Mammary epithelial cell (primary cell): ENCODE measurements at places on chromosomes 2 and 18. TPM values are rescaled to one million over a fixed set of nuclear protein-coding genes. Genes with fewer than 3 reads are reported as not detected.

The GREB1 gene
- polyA plus RNA-seq: 0.28 TPM

The TMEM185B gene
- polyA plus RNA-seq: 29.3 TPM

The PRPF40A gene
- 78.8 TPM for polyA plus RNA-seq

The COLEC11 gene
- polyA plus RNA-seq: not detected

The STON1 gene
- 0.23 TPM for polyA plus RNA-seq

The STPG4 gene
- polyA plus RNA-seq: not detected

The GATA6 gene
- polyA plus RNA-seq: 0.62 TPM

The TDRD15 gene
- polyA plus RNA-seq: not detected

The CYTIP gene
- polyA plus RNA-seq: not detected

The SLC4A1AP gene
- 10.9 TPM for polyA plus RNA-seq

The PTPRM gene
- 43.3 TPM for polyA plus RNA-seq

The PLEKHB2 gene
- polyA plus RNA-seq: 64.8 TPM

The CTNNA2 gene
- not detected for polyA plus RNA-seq

The KHK gene
- 1.6 TPM for polyA plus RNA-seq

The CNDP2 gene
- polyA plus RNA-seq: 97.7 TPM

The VIT gene
- polyA plus RNA-seq: 0.08 TPM

The DSC1 gene
- polyA plus RNA-seq: 0.24 TPM

The MRPL33 gene
- 61.7 TPM for polyA plus RNA-seq

The EPHA4 gene
- polyA plus RNA-seq: 2.0 TPM

The GNLY gene
- not detected for polyA plus RNA-seq

The CD226 gene
- polyA plus RNA-seq: 0.44 TPM

The CASP10 gene
- polyA plus RNA-seq: 2.9 TPM

The C2orf81 gene
- 1.9 TPM for polyA plus RNA-seq

The SLC23A3 gene
- 0.59 TPM for polyA plus RNA-seq

The CD207 gene
- not detected for polyA plus RNA-seq

The RFTN2 gene
- polyA plus RNA-seq: not detected

The APCDD1 gene
- 3.0 TPM for polyA plus RNA-seq

The PARD6G gene
- 16.6 TPM for polyA plus RNA-seq

The ADRA2B gene
- polyA plus RNA-seq: 0.05 TPM

The DPYSL5 gene
- polyA plus RNA-seq: not detected

The PDK1 gene
- 25.0 TPM for polyA plus RNA-seq

The CEP68 gene
- polyA plus RNA-seq: 4.4 TPM

The MATN3 gene
- polyA plus RNA-seq: 3.4 TPM
